Nasal cavity respiratory epithelium epithelial cell of viscerocranial mucosa (primary cell): ENCODE measurements at places on chromosomes 13 and 19. TPM values are rescaled to one million over a fixed set of nuclear protein-coding genes. Genes with fewer than 3 reads are reported as not detected.

GSX1 gene
- total RNA-seq = not detected in 2 replicates

FBN3 gene
- total RNA-seq = not detected in 2 replicates

DDX49 gene
- total RNA-seq = 54.3 and 69.4 TPM in 2 replicates

KLK5 gene
- 25.0 and 189 TPM in 2 replicates for total RNA-seq

GPR183 gene
- not detected in 2 replicates for total RNA-seq

POU2F2 gene
- 0.34 and 2.7 TPM in 2 replicates for total RNA-seq

KASH5 gene
- total RNA-seq = not detected in 2 replicates

CPB2 gene
- not detected in 2 replicates for total RNA-seq

ANKRD24 gene
- 0.34 and 2.5 TPM in 2 replicates for total RNA-seq

CYP4F2 gene
- total RNA-seq = under 0.01 TPM in 1 of 2 replicates, not detected in the other

LILRB3 gene
- not detected in 2 replicates for total RNA-seq

ZNF726 gene
- total RNA-seq = 1.7 and 2.4 TPM in 2 replicates

CKM gene
- total RNA-seq = not detected in 2 replicates

CNFN gene
- 0.36 and 13.7 TPM in 2 replicates for total RNA-seq

ZGLP1 gene
- total RNA-seq = 0.34 and 0.85 TPM in 2 replicates

LGI4 gene
- total RNA-seq = not detected in 2 replicates

MISP gene
- total RNA-seq = 55.5 and 95.0 TPM in 2 replicates

CLDN10 gene
- total RNA-seq = 4.2 TPM in 1 of 2 replicates, not detected in the other

TMEM86B gene
- 0.68 and 2.0 TPM in 2 replicates for total RNA-seq

DLEU7 gene
- total RNA-seq = not detected in 2 replicates

NALCN gene
- total RNA-seq = 0.07 and 0.34 TPM in 2 replicates

F7 gene
- total RNA-seq = not detected in 2 replicates

ZNF723 gene
- total RNA-seq = not detected in 2 replicates

PTGIR gene
- not detected in 2 replicates for total RNA-seq

FPR2 gene
- not detected in 2 replicates for total RNA-seq

CACNG6 gene
- not detected in 2 replicates for total RNA-seq

RPS15 gene
- total RNA-seq = 288 and 442 TPM in 2 replicates

ZNF136 gene
- total RNA-seq = 6.2 and 9.0 TPM in 2 replicates

MEDAG gene
- not detected in 2 replicates for total RNA-seq

KBTBD6 gene
- 6.8 and 10.2 TPM in 2 replicates for total RNA-seq

CILP2 gene
- total RNA-seq = under 0.01 and 0.21 TPM in 2 replicates

ZNF560 gene
- total RNA-seq = 1.6 and 2.7 TPM in 2 replicates

GFY gene
- total RNA-seq = not detected in 2 replicates

ZNF888 gene
- total RNA-seq = 15.7 and 17.1 TPM in 2 replicates

KLK3 gene
- total RNA-seq = not detected in 2 replicates

TTC9B gene
- total RNA-seq = under 0.01 TPM in 1 of 2 replicates, not detected in the other

IGFL1 gene
- under 0.01 TPM in 1 of 2 replicates, not detected in the other for total RNA-seq

KLK4 gene
- not detected in 2 replicates for total RNA-seq

WDR87 gene
- total RNA-seq = not detected in 2 replicates

KIR3DL1 gene
- total RNA-seq = not detected in 2 replicates
